ENCODE measurements at places on chromosomes 4 and X. TPM values are rescaled to one million over a fixed set of nuclear protein-coding genes. Genes with fewer than 3 reads are reported as not detected.

DNA sequence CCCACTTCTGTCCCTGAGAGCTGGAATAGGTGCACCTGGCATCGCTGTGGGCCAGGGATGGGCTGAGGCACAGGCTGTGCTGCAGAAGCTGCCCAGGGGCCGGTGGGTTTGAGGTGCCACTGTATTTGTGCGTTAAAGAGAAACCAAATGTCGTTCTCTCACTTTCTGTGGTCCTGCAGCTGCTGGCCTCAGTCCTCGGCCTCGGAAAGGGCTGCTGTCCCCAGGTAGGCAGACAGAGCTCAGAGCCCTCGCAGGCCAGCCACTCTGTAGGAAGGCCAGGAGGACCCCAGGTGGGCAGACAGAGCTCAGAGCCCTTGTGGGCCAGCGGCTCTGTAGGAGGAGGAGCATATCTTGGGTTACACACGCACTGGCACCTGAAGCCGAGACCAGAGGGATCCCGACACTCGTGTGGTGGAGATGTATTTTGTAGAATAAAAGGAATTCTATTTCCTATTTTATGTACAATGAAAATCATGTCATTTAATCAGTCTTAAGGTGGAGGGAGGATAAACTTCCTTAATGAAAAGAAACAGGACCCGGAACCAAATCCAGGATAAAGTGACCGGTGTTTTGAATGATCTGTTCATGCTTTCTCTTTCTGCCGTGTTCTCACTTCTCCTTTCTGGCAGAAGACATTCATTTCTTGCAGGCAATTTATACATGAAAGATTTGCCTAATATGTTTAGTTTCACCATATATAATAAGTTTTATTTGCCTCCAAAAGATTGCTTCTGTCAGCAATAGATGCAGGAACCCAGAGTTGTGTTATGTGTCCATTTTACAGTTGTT is 54.4 kb upstream of the HGFAC start:
- peak overlapping the region; percentile 71 for H3K4me3 ChIP-seq
- H3K27ac ChIP-seq = peak overlapping the region; percentile 98
- no peaks in the 10 kb centered on the region for H3K27me3 ChIP-seq
- H3K4me1 ChIP-seq = peaks cover 25% of the 10 kb centered on the region
- H3K36me3 ChIP-seq = no peaks in the 10 kb centered on the region

GAGE12C gene
- not detected for total RNA-seq

GRCh38 chrX:151970027-151970426 is 4.4 kb downstream of the GABRE start:
- no peak overlapping the region for H3K4me3 ChIP-seq
- H3K36me3 ChIP-seq = peaks cover 33% of the 10 kb centered on the region
- peaks cover 19% of the 10 kb centered on the region for H3K4me1 ChIP-seq

PPARGC1A gene
- 2.5 TPM for total RNA-seq

FGF16 gene
- total RNA-seq = under 0.01 TPM

DNA sequence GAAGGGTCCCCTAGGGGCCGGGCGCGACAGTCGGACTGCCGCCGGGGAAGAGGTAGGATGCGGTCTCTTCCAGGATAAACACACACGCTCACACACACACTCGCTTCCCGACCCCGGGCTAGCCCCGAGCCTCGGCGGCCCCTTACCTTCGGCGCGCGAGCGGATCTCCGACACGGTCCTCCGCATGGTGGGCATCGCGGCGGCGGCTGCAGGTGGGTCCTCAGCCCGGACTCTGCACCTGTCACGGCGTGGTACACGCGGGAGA is 294 bp downstream of the ATP8A1 start:
- H3K27ac ChIP-seq = no peak overlapping the region
- peaks cover 22% of the 10 kb centered on the region for H3K4me1 ChIP-seq
- peak overlapping the region; percentile 74 for H3K4me3 ChIP-seq

RELL1 gene
- total RNA-seq = 64.5 TPM

SLC9B1 gene
- 0.29 TPM for total RNA-seq

DNA sequence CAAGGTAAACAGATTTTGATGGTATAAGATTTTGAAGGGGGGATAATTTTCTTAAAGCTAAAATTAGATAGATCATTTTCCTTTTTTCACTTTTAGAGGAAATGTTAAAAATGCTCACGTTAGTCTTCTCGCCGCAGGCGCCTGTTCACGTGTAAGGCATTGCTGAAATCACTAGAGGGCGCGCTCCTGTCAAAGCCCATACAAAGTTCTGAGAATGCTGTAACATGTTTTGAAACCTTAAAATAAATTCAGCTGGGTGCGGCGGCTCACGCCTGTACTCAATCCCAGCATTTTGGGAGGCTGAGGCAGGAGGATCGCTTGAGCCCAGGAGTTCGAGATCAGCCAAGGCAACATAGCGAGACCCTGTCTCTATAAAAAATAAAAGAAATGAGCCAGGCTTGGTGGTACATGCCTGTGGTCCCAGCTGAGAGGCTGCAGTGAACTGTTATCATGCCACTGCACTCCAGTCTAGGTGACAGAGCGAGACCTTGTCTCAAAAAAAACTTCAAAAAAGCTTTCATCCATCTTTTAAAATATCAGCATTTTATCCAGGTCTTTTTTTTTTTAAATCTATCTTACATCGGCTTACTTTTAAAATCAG is 138.0 kb downstream of the RBMX2 start:
- H3K27ac ChIP-seq = no peak overlapping the region
- H3K4me1 ChIP-seq = no peaks in the 10 kb centered on the region
- no peak overlapping the region for H3K4me3 ChIP-seq
- peak; percentile 47 for DNase-seq
- peaks cover 5% of the 10 kb centered on the region for H3K27me3 ChIP-seq

PRPS1 gene
- 31.5 TPM for total RNA-seq

All from osteoblast (primary cell).